ENCODE measurements at places on chromosomes 2 and 18.

GRCh38 chr2:200177971-200178911 is 128.3 kb upstream of the SPATS2L start:
- no peak for DNase-seq

DNA sequence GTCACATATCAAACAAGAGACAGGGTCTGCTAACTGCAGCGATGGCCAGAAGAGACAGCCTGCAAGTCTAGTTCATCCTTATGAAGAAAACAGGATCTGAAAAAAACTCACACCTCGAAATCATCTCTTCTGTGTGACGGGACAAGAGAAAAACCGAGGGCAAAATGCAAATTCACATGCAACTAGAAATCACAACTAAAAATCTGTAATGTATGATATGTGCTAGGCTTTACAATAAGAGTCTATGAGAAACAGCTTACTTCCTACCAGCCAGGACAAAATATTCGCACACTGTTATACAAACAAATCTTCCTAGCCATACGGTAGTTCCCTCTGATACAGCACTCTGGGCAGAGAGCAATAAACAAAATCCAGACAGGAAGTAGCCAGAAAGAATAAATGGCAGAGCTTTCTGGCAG is 48.8 kb downstream of the ANKRD44 start:
- no peak for DNase-seq

- DNase-seq = no peak
Observed at GRCh38 chr2:109396202-109397180, 217.3 kb downstream of the SEPTIN10 start.

- no peak for DNase-seq
Observed at GRCh38 chr2:153416071-153416470, 62.5 kb downstream of the RPRM start.

DNA sequence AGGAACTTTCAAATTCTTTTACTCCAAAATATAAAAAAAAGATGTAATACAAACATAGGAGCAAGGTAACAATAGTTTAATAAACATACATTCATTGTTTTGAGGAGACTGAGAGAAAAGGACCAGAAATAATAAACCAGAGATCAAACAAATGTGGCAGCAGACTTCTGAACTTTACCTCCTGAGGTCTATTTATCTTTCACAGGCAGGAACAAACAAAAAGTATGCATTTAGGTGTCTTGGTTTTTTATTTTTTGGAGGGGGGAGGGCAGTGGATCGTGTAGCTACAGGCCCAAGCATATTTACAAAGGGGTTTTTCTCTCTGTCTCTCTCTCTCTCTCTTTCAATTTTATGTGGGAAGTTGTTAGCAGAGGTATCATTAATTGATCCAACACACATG is 5.6 kb downstream of the PPP4R1 start:
- DNase-seq = no peak

DNA sequence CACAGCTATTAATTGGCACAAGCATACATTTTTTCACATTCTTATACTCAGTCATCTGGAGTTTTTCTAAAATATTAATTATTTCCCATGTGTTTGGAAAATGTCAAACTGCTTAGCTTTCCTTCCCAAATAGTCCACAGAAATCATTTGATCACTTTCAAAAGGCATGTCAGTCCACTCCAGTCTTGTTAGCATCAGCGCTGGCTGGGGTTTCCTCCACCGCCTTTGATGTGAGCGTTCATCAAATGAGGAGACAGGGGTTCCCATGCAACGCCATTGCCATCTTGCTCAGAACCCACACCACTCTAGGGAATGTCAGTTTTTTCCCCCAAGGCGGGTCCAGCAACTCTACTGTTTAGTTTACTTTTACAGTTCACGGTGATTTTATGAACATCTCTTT is 13.1 kb upstream of the RAX start:
- DNase-seq = no peak

GRCh38 chr2:120014226-120014980 is 1.5 kb downstream of the EPB41L5 start:
- DNase-seq = no peak

- peak; percentile 64 for DNase-seq
Observed at GRCh38 chr2:101893681-101894381, 97.9 kb upstream of the IL1R2 start.

DNA sequence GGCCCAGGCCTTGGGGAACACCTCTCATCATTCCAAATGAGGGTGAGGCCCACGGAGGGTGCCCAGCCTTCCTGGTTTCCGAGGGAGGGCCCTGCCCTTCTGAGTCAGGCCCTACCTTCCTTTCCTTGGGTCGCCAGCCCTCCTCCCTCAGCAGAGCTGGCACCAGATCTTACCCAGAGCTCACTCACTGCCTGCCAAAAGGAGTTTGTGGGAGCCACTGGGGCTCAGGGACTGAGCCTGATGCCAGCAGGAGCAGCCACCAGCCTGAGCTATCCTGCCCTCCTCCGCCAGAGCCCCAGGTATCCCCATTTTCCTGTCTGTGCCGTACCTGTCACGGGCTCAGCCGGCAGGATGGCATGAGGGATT is 64.1 kb downstream of the NRP2 start:
- no peak for DNase-seq

- peak; percentile 44 for DNase-seq
Observed at GRCh38 chr2:43448011-43448821, 147.6 kb downstream of the THADA start.

- DNase-seq = no peak
Observed at GRCh38 chr2:111919794-111920608, 21.6 kb downstream of the MERTK start.

DNA sequence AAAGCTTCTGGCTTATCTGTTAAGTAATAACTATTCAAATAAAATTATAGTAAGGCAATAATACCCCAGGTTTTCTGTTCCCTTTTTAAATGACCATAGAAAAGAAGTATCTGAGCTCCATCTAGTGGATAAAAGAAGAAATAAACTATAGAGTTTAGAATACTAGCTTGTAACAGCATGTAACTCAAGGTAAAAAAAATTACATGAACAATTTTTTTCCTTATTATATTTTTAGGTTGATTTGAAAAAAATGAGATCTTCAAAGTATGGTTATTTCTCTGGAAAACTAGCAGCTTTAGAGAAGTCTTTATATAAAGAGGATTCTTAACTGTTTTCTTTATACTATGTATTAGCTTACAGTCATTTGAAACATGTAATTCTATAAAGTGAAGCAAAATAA is 58.1 kb downstream of the NCKAP1 start:
- DNase-seq = no peak

DNA sequence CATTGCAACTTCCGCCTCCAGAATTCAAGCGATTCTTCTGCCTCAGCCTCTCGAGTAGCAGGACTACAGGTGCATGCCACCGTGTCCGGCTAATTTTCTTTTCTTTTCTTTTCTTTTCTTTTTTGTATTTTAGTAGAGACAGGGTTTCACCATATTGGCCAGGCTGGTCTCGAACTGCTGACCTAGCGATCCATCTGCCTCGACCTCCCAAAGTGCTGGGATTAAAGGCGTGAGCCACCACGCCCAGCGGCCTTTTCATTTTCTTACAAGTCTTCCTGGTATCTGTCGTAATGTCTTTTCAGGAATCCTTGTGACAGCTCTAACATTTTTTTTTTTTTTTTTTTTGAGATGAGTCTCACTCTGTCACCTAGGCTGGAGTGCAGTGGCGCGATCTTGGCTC is 66.4 kb upstream of the EDAR start:
- DNase-seq = no peak

DNA sequence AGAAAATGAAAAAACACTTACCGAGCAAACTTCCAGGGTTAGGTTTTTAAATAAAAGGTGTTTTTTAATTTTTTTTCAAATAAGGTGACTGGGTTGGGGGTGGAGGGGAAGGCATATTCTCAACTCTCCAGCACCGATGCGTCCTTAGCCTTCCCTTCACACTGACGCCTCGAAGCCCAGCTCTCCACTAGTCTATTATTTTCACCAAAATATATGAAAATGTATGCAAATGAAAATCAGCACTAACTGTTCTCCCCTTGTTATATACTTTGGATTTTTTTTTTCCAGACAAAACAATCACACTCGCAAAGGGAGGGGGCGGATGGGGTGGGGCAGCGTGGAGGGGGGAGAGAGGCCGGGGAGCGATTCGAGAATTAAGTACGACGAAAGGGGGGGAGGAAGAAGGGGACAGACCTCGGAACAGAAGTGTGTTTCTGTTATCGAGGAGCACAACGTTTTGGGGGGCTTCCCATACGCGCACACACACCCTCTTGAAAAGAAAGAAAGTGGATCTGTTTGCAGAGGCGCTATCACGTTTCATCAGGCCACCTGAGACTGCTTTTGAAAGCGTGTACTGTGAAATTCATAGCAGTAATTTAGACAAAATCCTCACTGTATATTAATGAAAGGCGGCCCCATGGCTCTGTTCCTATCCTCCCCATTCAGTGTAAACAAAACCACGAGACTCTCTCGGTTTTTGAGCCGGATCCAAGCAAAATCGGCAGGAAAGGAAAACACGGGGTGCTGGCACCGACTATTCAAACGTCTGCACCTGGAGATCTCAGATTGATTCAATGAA is 2.4 kb upstream of the POU3F3 start:
- no peak for DNase-seq

DNA sequence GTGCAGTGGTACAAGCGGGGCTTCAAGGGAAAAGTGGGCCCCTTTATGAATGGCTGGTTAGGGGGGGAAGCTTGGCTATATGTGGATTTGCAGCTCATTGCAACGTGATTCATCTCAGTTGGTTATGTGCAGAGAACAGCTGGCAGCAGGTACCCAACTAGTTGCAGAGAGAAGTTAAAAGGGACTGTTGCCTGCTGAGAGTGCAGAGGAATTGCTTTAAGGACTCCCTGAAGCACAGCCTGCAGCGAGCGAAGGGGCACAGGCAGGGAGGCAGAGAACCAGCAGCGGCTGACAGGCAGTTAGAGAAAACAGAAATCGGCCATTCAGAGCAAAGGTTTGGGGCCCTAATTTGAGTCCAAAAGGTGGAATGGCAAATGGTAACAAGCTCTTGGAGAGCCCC is 278.2 kb upstream of the LYPD1 start:
- DNase-seq = no peak

GRCh38 chr2:223270548-223270947 is 218.6 kb downstream of the KCNE4 start:
- DNase-seq = no peak

GRCh38 chr2:180124273-180125139 is 117.4 kb upstream of the CWC22 start:
- DNase-seq = no peak

DNA sequence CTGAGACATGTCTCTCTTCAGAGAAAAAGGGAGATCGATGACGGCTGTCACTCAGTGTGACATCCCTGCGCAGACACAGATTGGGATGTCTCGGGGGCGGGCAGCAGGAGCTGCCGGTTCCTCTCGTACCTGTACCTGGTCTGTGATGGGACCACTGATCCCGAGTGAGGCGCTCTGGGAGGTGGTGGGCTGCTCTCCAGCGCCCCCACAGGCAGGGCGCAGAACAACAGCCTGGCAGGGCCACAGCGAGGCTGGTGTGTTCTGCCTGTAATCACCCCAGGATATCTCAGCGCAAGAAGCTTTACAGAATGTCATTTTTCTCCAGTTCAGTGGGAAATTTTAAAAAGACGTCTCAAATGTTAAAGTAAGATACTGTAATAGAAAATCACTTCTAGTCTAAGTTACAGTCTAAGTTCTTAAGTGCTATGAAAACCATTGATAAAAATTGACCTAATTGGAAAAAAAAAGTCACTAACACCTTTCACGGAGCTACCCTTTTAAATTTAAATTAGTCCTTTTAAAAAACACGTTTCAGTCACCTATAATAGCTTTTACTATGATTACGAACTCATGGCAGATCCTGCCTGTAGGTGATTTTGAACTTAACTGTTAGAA is 189.8 kb downstream of the SNTG2 start:
- peak; percentile 79 for DNase-seq

- no peak for DNase-seq
Observed at GRCh38 chr18:2840521-2840920, 6.3 kb upstream of the EMILIN2 start.

DNA sequence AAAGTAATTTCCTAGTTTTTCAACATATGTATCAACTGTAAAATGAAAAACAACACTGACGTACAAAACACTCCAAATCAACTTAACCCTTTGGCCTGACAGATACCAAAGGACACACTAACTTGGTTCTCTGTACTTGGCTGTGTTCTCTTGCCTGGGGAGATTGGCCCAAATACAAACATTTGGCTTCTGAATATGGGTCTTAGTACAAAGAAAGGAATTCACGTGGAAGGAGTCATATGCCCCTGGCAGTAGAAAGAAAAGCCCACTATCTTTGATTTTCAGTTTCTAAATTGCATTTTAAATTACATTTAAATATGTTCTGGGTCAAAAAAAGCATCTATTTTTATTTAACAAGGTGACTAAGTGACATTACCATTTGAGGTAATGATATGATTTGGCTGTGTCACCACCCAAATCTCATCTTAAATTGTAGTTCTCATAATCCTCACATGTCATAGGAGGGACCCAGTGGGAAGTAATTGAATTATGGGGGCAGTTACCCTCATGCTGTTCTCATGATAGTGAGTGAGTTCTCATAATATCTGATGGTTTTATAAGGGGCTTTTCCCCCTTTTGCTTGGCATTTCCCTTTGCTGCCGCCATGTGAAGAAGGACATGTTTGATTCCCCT is 153.6 kb upstream of the CCDC195 start:
- DNase-seq = no peak

DNA sequence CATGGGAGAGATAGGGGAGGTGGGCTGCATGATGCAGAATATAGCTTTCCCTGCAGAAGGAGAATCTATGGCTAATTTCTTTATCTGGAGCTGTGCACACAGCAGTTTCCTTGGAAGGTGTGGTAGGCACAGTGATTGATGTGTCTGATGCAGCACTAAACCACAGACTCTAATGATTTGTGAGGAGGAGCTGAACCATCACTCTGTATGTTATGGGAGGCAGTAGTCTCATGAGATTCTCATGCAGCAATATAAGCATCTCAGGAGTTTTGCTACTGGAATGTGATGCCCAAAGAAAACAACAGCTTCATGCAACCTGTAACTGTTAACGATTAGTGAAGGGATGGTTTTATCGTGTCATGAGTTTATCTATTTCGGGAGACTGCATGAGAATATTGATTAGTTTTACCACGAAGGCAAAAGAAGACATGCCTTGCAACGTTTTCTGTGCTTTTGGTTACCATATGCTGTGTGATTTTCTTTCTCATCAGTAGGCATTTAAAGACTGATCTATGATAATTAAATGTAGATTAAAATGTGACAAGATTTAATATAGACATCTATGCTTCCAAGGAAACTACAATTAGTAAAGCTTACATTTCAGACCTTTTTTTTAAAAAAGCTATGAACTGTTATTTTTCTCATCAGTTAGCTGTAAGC is 286.8 kb downstream of the ARL6IP6 start:
- DNase-seq = no peak

DNA sequence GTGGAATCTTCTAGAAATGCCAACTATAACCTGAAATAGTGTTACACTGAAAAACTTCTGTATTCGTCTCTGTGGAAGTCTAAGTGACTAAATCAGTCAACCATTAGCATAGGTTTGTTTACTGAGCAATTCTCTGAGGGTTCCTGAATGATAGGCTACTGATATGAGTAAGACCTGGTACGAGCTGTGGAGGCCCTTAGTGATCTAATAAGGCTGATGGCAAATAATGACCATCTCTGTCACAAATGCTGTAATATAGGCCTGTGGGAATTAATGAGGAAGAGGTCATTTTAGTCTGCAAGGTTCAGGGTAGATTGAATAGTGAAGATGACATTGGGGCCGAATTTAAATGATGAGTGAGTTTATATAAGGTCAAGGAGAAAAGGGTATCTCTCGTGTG is 82.5 kb downstream of the MGAT5 start:
- no peak for DNase-seq
